ENCODE measurements at places on chromosomes 16 and 17.

GRCh38 chr17:39011907-39012468 lies 44.8 kb upstream of the FBXO47 start:
- DNase-seq: no peak

- no peak for DNase-seq
These were observed 4.2 kb downstream of the ENO3 start for GRCh38 chr17:4955091-4955490.

- DNase-seq: no peak
These were observed 2.8 kb downstream of the RAB40C start for GRCh38 chr16:592518-593306.

- DNase-seq: no peak
These were observed 121.5 kb downstream of the STXBP4 start for GRCh38 chr17:55090079-55090492.

GRCh38 chr17:77727037-77727615 lies 231.4 kb upstream of the TNRC6C start:
- no peak for DNase-seq

DNA sequence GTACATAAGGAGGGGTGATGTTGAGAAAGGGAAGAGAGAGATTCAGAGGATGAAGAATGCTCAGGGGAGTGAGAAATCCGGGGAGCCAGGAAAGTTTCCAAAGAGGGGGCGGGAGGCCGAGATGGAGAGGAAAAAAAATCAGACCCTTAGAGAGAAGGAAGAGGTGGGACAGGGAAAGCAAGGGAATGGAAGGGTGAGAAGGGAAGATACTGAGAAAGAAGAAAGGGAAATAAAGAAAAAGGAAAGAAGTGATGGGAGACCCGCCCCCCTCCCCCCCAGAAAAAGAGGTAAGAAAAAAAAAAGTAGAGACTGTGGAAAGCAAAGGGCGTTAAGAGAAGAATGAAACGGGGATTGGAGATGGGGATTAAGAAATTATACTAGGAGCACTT lies 507 bp downstream of the DYNLRB2 start:
- DNase-seq: no peak

DNA sequence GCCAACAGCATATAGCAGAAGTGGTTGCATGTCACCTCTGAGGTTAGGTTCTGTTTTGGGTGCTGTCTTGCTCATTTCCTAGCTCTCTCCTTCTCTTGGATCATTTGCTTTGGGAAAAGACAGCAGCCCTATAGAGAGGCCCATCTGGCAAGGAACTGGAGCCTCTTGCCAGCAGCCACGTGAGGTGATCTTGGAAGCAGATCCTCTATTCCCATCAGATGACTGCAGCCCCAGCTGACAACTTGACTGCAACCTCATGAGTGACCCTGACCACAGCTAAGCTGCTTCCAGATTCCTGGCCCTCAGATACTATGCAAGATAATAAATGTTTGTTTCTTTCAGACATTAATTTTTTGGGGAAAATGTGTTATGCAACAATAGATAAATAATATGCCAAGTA lies 213.3 kb upstream of the HS3ST4 start:
- no peak for DNase-seq
